Lower leg skin (tissue), 4 donors: ENCODE measurements at places on chromosomes 16 and 17. TPM values are rescaled to one million over a fixed set of nuclear protein-coding genes. Genes with fewer than 3 reads are reported as not detected.

- no peak for DNase-seq
Measured at GRCh38 chr17:63758428-63758827, 15.0 kb downstream of the CCDC47 start.

DNA sequence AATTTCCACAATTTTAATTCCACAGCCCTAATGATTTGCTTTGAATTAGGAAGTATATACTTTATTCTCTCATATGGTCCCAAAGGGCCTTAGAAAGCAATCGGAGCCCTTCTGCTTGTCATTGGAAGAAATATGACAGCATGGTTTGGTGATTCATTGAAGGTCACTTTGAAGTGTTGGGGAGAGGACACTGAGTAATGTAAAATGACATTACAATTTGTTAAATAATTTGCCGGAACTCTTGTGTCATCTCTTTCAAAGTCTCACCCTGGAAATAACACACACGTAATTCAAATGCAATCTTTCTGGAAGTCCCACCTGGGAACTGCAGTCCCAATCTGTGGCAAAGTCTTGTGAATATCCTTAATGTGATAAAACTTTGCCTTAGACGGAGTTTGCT lies 59.8 kb downstream of the BMERB1 start:
- DNase-seq = no peak

The SLC35G6 gene
- total RNA-seq = not detected

- DNase-seq = no peak
Measured at GRCh38 chr17:50039058-50039457, 16.9 kb upstream of the ITGA3 start.

- no peak for DNase-seq
Measured at GRCh38 chr16:85628645-85629044, 15.5 kb downstream of the GSE1 start.

The CCL7 gene
- not detected for total RNA-seq

- DNase-seq = no peak
Measured at GRCh38 chr17:32385121-32385520, 35.2 kb downstream of the ZNF207 start.

DNA sequence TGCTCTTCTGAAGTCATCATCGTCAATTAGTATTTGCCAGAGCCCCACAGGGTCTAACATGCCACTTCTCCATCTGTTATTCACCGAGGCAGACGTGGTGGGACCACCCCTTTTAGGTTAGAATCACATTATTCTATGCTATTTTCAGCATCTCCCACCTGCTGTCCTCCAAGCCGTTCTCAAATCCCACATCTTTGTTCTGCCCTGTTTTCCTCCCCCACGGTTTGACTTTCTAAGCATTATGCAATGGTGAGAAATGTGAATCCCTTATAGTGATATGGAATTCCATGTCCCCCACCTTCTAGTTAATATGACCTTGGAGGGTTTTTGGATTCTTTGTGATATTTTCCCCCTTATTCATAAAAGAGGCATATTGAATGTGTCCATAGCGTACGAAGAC lies 634.1 kb upstream of the RBFOX1 start:
- DNase-seq = no peak

- no peak for DNase-seq
Measured at GRCh38 chr16:84883301-84883700, 63.5 kb downstream of the CRISPLD2 start.

The ACACA gene
- total RNA-seq = 24.2 TPM

The SLC46A1 gene
- total RNA-seq = 2.7 TPM

GRCh38 chr16:49510654-49511305 lies 137.2 kb downstream of the C16orf78 start:
- no peak for DNase-seq

The SLC6A4 gene
- 1.7 TPM for total RNA-seq

DNA sequence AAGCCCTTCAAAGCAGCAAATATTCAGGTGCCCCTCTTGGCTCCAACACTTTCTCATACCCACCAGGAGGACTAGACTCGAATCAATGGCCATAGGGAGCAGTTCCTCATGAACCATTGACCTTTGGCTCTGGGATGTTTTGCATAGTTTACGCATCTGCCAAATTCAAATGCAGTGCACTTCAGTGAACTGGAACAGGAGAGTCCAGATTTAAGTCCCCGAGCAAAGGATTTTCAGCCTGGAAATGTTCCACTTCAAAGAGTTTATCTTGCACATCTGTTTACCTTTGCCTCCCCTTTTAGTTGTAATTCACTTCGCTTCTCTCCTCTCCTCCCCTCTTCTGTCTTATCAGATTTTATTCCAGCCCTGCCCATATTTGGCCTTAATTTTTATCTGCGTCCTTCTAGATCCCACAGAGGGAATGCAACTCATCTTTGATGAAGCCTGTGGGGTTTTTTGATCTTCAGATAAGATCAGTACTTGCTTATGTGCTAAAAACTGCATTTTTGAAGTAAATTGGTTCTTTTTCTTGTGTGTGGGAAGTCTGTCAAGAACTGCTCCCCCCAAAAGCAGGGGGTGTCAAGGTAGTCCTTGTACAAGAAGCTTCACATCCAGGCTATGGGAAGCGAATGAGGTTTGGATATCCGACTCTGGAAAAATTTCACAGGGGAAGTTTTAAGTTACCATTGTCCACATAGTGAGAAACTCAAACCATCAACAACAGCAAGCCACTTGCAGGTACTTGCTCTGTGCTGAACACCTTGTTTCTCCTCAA lies 281.6 kb downstream of the RBFOX1 start:
- DNase-seq = no peak

The PLA2G10 gene
- total RNA-seq = not detected

DNA sequence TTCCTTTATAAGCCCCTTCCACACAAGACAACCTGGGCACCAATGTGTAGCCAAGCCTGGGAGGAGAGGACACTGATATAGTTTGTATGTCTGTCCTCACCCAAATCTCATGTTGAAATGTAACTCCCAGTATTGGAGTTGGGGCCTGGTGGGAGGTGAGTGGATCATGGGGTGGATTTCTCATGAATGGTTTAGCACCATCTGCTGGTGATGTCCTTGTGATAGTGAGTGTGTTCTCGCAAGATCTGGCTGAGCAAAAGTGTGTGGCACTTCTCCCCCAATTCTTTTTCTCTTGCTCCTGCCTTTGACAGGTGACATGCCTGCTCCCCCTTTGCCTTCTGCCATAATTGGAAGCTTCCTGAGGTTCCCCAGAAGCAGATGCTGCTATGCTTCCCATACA lies 135.8 kb downstream of the USP31 start:
- DNase-seq = no peak

The KCTD11 gene
- total RNA-seq = 65.4 TPM

- DNase-seq = no peak
Measured at GRCh38 chr17:80984749-80985148, 6.9 kb upstream of the CHMP6 start.

DNA sequence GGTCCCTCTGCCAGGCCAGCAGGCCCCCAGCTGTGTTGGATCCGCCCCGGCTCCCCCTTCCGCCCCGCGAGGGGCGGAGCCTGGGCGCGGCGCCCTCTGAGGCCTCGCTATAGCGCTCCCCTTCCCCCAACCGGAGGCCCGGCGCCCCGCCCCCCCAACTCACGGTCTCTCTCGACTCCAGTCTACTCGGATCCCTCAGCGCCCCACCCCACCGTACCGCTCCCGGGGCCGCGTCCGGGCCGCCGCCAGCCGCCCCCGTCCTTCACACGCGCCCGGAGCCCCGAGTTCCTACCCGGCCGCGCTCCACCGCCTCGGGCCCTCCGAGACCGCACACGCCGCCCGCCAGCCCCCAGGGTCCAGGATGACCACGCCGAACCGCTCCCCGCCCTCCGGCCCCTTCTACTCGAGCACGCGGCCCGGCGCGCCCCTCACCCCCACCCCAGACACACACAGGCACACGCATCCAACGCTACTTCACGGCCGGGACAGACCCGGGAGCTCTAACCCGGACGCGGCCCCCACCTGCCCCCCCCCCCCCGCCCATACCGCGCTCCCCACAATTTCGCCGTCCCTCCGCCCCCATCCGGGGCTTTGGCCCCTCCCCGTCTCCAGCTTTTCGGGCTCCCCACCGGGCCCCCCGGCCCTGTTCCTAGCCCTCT lies 1.4 kb downstream of the PHF23 start:
- no peak for DNase-seq
